ENCODE measurements at places on chromosomes 11 and 22. TPM values are rescaled to one million over a fixed set of nuclear protein-coding genes. Genes with fewer than 3 reads are reported as not detected.

DNA sequence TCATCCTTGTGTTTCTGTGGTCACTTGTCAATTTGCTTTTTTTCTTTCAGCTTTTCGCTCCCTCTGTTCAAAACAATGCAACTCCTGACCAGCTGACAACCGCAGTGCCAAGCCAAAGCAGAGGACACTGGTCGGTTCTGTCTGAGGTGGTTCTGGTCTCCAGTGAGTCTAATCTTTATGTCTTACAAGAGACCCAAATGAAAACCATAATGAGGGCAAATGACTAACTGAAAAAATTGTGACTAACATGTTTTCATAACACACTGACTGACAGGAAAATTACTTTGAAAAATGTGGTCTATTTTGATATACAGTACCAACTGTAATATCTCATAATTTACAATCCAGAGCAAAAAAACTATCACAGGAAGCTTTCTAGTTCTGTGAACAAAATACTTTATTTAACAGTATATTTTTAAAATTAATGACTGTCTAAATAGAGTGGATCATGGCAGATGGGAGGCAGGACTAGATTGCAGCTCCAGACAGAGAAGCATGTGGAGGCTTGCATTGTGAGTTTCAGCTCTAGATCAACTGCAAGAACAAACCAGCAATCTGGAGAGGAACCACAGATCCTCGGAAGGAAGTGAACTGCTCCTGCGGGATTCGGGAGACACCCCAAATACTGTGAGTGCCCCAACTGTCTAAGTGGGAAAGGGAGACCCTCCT lies 311.8 kb downstream of the SBF2 start:
- no peak for DNase-seq

- DNase-seq, result no peak
These were observed 40.0 kb downstream of the SCUBE1 start for GRCh38 chr22:43303166-43303565.

The SYT7 gene
- total RNA-seq, result 8.6 TPM

DNA sequence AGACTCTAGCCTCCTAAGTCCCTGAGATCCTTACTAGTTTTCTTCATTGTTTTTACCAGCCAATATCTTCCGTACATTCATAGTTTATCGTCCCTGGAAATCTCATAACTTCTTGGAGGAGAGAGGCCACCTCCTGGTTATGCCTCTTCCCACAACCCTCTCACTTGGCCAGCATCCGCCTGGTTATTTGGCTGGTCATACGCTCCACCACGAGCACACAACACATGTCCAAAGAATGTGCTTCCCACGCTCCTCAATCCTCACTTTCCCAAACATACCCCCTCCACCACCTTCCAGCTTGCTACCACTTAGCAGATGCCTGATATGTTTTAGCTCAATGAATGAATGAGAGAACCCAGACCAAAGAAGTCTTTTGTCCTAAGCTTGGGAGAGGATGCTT lies 83.5 kb upstream of the EIF3D start:
- peak; percentile 72 for DNase-seq

Data from body of pancreas (tissue), 4 donors.